ENCODE measurements at places on chromosomes 4 and X. TPM values are rescaled to one million over a fixed set of nuclear protein-coding genes. Genes with fewer than 3 reads are reported as not detected.
A peak's percentile ranks its signal among the peaks of the same experiment; 100 is the strongest.

Gene CT45A10
- not detected for total RNA-seq

Gene USO1
- 53.3 TPM for total RNA-seq

DNA sequence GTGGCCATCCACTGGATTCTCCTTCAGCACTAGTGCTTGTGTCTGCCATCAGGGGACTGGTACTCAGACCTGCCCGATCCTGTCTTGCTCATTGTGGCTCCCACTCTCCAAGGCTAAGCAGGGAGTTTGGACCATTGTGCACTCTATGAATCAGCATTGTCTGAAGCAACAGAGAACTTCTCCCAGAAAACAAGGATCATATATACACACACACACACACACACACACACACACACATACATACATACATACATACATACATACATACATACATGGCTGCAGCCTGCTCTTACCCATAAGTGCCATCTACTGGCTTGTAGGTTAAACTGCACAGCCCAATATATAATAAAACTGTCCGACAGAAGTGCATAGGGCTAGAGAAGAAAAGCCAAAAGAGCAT is 345.3 kb upstream of the LCORL start:
- no peaks in the 10 kb centered on the region for H3K36me3 ChIP-seq
- H3K4me3 ChIP-seq, result no peak overlapping the region
- DNase-seq, result no peak
- no peaks in the 10 kb centered on the region for H3K27me3 ChIP-seq
- peaks cover 7% of the 10 kb centered on the region for H3K4me1 ChIP-seq

- H3K4me3 ChIP-seq, result no peak overlapping the region
- DNase-seq, result no peak
- no peaks in the 10 kb centered on the region for H3K27me3 ChIP-seq
Observed at GRCh38 chrX:43853225-43853828, 28.9 kb downstream of the MAOB start.

Gene CXCL1
- total RNA-seq, result 0.74 TPM

- H3K36me3 ChIP-seq, result peaks cover 24% of the 10 kb centered on the region
- peaks cover 2% of the 10 kb centered on the region for H3K4me1 ChIP-seq
- DNase-seq, result no peak
- H3K27ac ChIP-seq, result no peak overlapping the region
Observed at GRCh38 chr4:87490664-87491369, 38.4 kb downstream of the SPARCL1 start.

- no peak overlapping the region for H3K27ac ChIP-seq
- peaks cover 3% of the 10 kb centered on the region for H3K36me3 ChIP-seq
- no peaks in the 10 kb centered on the region for H3K27me3 ChIP-seq
- no peak for DNase-seq
Observed at GRCh38 chrX:44570522-44570921, 27.9 kb upstream of the FUNDC1 start.

DNA sequence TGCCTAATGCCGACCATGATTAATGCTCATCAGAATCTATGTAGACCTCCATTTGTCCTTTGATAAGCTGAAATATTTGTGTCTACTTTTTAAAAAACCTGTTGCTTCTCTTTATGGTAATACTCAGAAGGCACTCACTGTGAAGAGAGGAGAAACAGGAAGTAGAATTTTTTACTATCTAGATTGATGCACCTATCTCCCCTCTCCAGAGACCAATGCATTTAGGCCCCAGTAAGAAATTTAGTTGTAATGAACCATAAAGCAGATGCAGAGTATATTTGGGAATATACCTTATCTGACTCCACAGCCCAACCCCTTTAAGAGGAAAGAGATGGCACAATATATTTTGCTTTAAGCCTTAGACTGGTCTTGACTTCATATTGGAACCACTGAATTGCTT is 11.1 kb downstream of the TBL1X start:
- DNase-seq, result no peak
- peaks cover 13% of the 10 kb centered on the region for H3K36me3 ChIP-seq
- peaks cover 16% of the 10 kb centered on the region for H3K4me1 ChIP-seq
- H3K27me3 ChIP-seq, result no peaks in the 10 kb centered on the region
- H3K27ac ChIP-seq, result no peak overlapping the region
- no peak overlapping the region for H3K4me3 ChIP-seq

- peak overlapping the region; percentile 73 for H3K27ac ChIP-seq
- peaks cover 6% of the 10 kb centered on the region for H3K4me1 ChIP-seq
- DNase-seq, result no peak
- no peak overlapping the region for H3K4me3 ChIP-seq
- no peaks in the 10 kb centered on the region for H3K27me3 ChIP-seq
Observed at GRCh38 chr4:155889031-155889793, 14.3 kb upstream of the TDO2 start.

GRCh38 chr4:152672206-152673092 is 7.3 kb downstream of the TMEM154 start:
- H3K36me3 ChIP-seq, result no peaks in the 10 kb centered on the region
- no peak overlapping the region for H3K27ac ChIP-seq
- no peak overlapping the region for H3K4me3 ChIP-seq
- H3K27me3 ChIP-seq, result peaks cover 2% of the 10 kb centered on the region
- H3K4me1 ChIP-seq, result peaks cover 4% of the 10 kb centered on the region

- H3K36me3 ChIP-seq, result peaks cover 2% of the 10 kb centered on the region
- H3K4me3 ChIP-seq, result no peak overlapping the region
- DNase-seq, result no peak
- H3K27ac ChIP-seq, result peak overlapping the region; percentile 73
- peaks cover 43% of the 10 kb centered on the region for H3K4me1 ChIP-seq
- H3K27me3 ChIP-seq, result no peaks in the 10 kb centered on the region
Observed at GRCh38 chr4:147136310-147136709, 190.6 kb upstream of the TTC29 start.

GRCh38 chrX:12360986-12361598 is 222.8 kb downstream of the FRMPD4 start:
- DNase-seq, result no peak
- H3K4me3 ChIP-seq, result no peak overlapping the region
- no peaks in the 10 kb centered on the region for H3K27me3 ChIP-seq
- no peaks in the 10 kb centered on the region for H3K4me1 ChIP-seq

- no peak overlapping the region for H3K4me3 ChIP-seq
- H3K36me3 ChIP-seq, result no peaks in the 10 kb centered on the region
- no peaks in the 10 kb centered on the region for H3K27me3 ChIP-seq
- H3K4me1 ChIP-seq, result peaks cover 6% of the 10 kb centered on the region
Observed at GRCh38 chr4:152117933-152118507, 357.2 kb upstream of the GATB start.

DNA sequence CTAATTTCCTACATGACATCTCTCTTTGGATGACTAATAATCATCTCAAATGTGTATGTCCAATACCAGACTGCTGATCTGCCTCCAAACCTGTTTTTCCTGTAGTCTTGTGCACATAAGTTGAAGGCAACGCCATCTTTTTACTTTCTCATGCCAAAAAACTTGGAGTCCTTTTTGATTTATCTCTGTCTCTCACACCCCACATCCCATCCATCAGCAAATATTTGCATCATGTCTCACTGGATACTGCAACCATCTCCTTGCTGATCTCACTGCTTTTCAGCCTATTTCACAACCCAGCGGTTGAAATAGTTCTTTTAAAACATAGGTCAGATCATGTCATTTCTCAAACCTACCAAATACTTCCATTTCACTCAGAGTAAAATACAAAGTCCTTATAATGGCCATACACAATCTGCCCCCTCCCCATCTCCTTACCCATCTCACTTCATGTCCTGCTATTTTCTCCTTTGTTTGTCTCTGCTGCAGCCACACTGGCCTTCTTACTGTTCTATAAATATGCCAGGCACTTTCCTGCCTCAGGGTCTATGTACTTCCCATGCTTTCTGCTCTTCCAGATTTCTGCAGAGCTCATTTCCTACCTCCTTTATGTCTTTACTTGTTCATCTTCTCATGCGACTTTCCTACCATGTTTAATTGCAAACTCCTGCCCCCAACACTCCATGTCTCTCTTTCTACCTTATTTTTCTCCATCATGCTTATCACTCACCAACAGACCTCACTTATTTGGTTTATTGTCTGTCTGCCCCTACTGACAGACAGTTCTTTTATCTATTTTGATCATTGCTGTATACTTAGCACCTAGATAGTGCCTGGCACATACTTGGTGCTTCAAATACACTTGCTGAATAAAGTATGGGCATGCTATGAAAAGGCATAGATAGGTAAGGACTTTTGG is 98.8 kb downstream of the ANXA3 start:
- no peak for DNase-seq
- H3K27me3 ChIP-seq, result no peaks in the 10 kb centered on the region
- no peak overlapping the region for H3K4me3 ChIP-seq
- H3K27ac ChIP-seq, result peak overlapping the region; percentile 35

DNA sequence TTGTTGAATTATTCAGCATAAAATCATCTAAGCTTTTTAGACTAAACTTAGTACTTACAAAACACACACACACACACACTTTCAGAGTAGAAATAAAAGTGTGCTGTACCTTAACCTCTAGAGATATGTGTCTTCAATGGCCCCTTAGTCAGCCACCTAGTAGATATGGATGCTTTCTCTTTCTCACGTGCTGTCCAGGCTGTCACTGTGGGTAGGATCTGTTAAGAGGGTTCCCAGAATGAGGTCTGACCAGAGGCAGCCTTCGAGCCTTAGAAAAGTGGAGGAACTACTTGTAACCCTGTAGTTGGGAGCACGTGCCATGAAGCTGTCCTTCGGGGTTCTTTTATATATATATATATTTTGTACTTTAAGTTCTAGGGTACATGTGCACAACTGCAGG is 117.9 kb downstream of the COL4A5 start:
- H3K27me3 ChIP-seq, result no peaks in the 10 kb centered on the region
- no peak for DNase-seq
- H3K4me3 ChIP-seq, result no peak overlapping the region
- H3K4me1 ChIP-seq, result peaks cover 7% of the 10 kb centered on the region
- H3K27ac ChIP-seq, result no peak overlapping the region

- H3K27me3 ChIP-seq, result no peaks in the 10 kb centered on the region
- H3K4me3 ChIP-seq, result no peak overlapping the region
- no peak overlapping the region for H3K27ac ChIP-seq
Observed at GRCh38 chrX:57172544-57172943, 35.3 kb upstream of the SPIN2A start.

Gene HTRA3
- 27.9 TPM for total RNA-seq

DNA sequence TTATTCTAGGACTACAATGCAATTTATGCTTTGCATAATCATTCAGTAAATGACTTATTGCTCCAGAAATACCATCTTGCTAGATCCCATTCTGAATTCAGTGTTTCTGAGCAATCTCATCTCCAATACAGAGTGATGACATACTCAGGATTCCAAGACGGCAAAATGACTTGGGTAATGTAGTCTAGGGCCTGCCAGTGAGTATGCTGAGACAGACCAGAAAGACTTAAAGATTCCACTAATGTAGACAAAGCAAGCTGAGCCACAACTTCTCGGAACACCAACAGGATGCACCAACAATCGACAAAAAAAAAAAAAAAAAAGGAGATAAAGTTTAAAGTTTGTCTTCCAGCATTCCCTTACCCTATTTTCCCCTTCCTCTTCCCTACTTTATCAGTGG is 919 bp upstream of the SEC24B start:
- DNase-seq, result no peak
- no peaks in the 10 kb centered on the region for H3K27me3 ChIP-seq
- H3K4me1 ChIP-seq, result peaks cover 45% of the 10 kb centered on the region
- peaks cover 10% of the 10 kb centered on the region for H3K36me3 ChIP-seq

Gene NR0B1
- 1.3 TPM for total RNA-seq

- no peak overlapping the region for H3K27ac ChIP-seq
- H3K4me3 ChIP-seq, result no peak overlapping the region
- H3K4me1 ChIP-seq, result no peaks in the 10 kb centered on the region
Observed at GRCh38 chr4:186871856-186872255, 148.2 kb upstream of the FAT1 start.

GRCh38 chr4:122341886-122342285 is 36.9 kb upstream of the ADAD1 start:
- H3K4me1 ChIP-seq, result no peaks in the 10 kb centered on the region
- peaks cover 24% of the 10 kb centered on the region for H3K36me3 ChIP-seq
- H3K27ac ChIP-seq, result no peak overlapping the region
- no peak overlapping the region for H3K4me3 ChIP-seq
- no peaks in the 10 kb centered on the region for H3K27me3 ChIP-seq
- no peak for DNase-seq

DNA sequence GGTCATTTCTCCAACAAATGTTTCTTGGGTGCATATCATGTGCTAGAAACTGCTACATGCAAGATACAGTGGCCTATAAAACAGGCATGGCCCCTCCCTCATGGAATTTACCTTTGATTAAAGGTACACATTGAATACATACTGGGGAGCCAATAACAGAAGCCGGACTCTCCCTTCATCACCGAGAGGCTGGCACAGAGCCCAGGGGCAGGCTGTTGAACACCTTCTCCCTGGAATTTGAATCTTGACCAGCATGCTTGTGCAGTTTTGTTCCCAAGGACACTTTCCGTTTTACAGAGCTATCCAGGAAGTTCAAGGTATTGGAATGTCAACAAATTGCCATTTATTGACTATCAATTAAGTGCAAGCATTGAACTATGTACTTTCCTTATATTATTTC is 33.2 kb downstream of the PPARGC1A start:
- peaks cover 3% of the 10 kb centered on the region for H3K27me3 ChIP-seq
- no peak for DNase-seq
- H3K4me3 ChIP-seq, result no peak overlapping the region
- peaks cover 12% of the 10 kb centered on the region for H3K4me1 ChIP-seq

Gene CCNB3
- total RNA-seq, result 0.36 TPM

GRCh38 chr4:166003811-166004210 is 130.8 kb downstream of the TLL1 start:
- no peaks in the 10 kb centered on the region for H3K27me3 ChIP-seq
- H3K27ac ChIP-seq, result no peak overlapping the region
- H3K36me3 ChIP-seq, result no peaks in the 10 kb centered on the region
- no peak overlapping the region for H3K4me3 ChIP-seq
- peaks cover 3% of the 10 kb centered on the region for H3K4me1 ChIP-seq

DNA sequence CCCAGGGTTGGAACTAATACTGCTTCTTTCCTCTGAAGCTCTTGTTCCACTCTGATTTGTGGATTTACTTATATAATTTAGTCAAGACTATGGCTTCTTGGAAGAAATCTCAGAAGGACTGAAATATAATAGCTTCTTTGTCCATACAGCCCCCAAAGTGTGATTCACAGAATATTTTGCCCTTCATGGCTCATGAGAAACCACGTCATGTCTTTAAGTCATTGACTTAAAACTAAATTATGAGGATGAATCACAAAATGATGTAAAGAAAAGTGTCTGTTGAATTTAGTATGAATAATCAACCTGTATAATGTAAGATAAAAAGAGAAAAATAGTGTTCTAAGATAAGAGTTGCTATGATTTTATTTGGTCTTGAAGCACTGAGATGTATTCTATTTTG is 43.3 kb upstream of the AGA start:
- H3K4me1 ChIP-seq, result peaks cover 11% of the 10 kb centered on the region
- H3K4me3 ChIP-seq, result no peak overlapping the region
- H3K27ac ChIP-seq, result no peak overlapping the region
- no peaks in the 10 kb centered on the region for H3K27me3 ChIP-seq
- DNase-seq, result no peak

Gene AMTN
- not detected for total RNA-seq
